ENCODE measurements at places on chromosomes 7 and 10.

DNA sequence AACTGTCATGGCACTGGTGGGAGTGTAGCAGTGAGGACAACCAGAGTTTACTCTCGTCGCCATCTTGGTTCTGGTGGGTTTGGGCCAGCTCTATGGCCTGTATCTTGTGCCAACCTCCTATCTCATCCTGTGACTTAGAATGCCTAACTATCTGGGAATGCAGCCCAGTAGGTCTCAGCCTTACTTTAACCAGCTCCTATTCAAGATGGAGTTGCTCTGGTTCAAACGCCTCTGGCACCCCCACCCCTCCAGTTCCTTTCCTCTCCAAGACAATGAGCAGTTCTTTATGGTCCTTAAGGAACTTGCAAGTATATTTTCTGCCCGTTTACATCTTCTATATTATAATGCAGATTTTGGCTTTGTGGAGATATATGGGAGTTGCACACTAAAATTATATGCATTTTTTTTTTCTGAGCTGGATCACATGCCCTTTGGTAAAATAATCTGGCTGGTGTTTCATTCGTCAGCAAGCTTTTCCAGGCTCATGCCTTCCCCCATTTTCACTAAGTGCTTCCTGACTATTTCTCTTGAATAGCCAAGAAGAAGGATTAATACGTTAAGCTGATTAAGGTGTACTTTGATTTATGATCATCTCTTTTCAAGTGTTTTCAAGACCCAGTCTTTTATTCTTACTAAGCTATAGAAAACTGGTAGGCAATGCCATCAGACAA lies 11.2 kb upstream of the WIPF3 start:
- DNase-seq = no peak

DNA sequence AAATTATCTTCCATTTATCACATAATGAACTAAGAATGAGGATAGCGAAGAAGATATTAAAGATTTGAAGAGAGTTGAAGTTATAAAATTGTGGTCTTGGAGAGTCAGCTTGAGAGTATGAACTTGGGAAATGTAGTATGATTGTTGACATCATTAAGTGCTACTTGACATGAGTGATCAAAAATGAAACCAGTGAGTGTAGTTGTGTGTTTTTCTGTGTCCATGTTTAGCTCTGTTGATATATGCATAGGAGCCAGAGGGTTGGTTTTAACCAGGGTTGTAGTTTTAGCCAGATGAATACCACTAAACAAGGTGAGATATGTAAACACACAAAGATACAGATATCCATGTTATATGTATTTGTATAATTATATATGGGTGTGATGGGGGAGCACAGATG lies 6.2 kb downstream of the TMEM106B start:
- DNase-seq = no peak

DNA sequence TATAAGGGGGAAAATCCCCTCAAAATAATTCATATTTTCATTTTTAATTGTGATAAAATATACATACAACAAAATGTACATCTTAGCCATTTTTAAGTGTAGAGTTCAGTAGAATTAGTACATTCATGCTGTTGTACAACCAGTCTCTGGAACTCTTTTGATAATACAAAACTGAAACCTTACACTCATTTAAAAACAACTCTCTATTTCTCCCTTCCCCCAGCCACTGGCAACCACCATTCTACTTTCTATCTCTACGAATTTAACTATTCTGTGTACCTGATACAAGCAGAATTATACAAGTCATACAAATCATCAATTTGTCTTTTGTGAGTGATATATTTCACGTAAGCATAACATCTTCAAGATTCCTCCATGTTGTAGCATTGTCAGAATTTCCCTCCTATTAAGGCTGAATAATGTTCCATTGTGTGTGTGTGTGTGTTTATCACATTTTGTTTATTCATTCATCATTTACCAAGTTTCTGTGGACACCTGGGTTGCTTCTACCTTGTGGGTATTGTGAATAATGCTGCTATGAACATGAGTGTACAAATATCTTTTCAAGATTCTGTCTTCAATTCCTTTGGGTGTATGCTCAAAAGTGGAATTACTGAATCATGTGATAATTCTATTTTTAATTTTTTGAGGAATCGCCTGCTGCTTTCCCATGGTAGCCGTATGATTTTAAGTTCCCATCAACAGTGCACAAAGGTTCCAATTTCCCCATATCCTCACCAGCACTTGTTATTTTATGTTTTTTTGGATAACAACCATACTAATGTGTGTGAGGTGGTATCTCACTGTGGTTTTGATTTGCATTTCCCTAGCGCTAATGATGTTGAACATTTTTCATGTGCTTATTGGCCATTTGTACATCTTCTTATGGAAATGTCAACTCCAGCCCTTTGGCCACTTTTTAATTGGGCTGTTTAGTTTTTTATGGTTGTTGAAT lies 4.7 kb upstream of the EBLN1 start:
- no peak for DNase-seq

DNA sequence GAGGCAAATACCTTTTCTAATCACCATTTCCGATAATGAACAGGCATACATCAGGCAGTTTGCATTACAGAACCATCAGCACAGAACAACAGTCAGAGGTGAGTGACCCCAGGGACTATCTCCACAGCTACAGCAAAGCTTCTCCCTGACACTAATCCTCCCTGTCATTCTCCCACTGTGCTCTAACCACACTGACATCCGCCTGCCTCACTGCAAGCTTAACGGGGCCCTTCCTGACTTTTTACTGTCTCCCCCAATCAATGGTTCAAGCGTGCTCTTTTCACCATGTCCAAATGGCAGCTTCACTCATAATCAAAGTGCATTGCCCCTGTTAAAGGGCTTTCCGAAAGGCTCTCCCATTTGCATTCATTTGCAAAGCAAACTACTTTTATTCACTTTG lies 196.3 kb downstream of the DNAJC1 start:
- no peak for DNase-seq
